Astrocyte of the spinal cord (primary cell): ENCODE measurements at places on chromosomes 5 and 9.

- no peak for DNase-seq
These were observed 52.7 kb downstream of the DENND4C start for GRCh38 chr9:19283072-19283710.

DNA sequence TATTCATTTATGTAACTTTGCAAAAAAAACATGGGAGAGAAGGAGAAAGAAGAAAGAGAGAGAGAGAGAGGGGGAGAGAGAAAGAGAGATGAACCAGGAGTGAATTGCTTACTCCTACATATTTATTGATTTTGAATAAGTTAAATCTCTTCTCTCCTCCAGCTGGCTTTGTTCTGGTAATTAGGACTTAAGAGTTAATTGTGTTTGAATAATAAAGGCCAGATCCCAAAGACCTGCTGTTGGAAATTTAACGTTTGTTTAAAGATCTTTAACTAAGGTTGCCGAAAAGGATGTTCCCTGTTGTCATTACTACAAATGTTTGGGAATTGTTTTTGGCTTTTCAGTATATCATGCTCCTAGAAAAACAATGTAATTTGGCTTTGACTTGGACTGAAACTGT lies 473.0 kb downstream of the TUSC1 start:
- no peak for DNase-seq

DNA sequence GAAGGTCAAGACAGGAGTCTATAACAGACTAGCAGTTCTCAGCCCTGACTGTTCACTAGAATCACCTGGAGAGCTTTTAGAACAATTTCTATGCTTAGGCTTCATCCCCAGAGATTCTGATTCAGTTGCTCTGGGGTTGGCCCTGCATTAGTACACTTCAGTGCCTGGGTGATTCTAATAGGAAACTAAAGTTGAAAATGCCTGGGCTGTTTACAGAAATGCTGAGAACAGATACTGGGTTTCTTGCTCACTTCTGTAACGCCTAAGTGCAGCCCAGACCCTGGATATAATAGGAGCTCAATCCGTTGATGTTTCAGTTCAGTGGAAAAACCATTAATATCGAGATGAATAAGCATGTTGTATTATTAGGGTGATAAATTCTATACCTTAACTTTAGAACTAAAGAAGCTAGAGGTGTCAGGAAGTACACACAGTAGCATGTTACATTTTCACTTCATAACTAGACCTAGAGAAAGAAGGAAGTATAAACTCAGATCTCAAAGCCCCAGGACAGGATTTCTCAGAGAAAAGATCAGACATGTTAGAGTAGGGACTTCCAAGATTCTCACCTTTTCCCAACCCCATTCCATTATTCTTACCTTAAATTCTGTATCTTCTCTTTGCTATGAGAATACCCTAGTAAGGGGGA lies 20.4 kb downstream of the HAVCR2 start:
- no peak for DNase-seq

GRCh38 chr5:170439223-170439943 lies 50.2 kb upstream of the KCNMB1 start:
- no peak for DNase-seq

- DNase-seq, result peak; percentile 40
These were observed 274.9 kb downstream of the EFNA5 start for GRCh38 chr5:107395632-107396350.

DNA sequence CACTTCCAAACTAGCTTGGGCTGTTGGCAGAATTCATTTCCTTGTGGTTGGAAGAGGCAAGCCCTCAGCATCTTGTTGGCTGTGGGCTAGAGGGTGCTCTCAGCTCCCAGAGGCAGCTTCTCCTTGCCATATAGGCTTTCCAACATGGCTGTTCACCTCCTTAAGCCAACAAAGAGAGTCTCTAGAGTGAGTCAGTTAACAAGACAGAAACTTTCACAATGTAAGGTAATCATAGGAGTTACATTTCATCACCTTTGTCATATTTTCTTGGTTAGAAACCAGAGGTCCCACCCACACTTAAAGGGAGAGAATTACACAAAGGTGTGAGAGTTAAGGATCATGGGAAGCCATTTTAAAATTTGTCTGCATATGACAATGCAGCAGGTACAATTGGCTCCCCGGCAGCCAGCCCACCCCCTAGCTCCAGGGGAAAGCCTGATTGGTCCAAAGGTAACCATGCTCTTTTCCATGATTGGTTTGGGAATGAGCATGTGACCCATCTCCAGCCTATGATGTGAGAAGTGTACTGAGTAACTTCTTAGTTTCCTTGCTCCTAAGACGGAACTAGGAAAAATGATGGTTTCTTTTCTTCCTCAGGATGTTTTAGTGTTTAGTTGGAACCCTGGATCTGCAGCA lies 109.8 kb upstream of the MSX2 start:
- DNase-seq, result no peak

DNA sequence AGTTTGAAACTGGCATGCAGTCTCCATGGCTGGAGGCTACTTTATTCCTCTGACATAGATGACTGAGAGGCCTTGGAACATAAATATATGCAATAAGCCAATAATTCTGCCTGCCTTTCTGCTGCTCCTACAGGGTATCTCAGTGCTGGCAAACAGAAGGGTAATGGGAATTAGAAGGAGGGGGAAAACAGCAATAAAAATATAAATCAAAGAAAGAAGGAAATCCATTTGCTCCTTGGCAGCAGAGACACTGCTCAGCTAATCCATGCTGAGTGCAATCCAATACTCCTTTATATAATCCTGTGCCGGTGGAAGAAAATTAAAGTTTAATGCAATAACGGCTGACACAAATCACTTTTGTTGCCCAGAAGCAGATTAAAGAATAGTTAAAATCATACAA lies 478.9 kb downstream of the SPATA31D1 start:
- no peak for DNase-seq

- DNase-seq, result no peak
These were observed 378.3 kb downstream of the KIAA0825 start for GRCh38 chr5:94240134-94240533.

GRCh38 chr5:17005107-17005828 lies 69.2 kb upstream of the MYO10 start:
- no peak for DNase-seq

GRCh38 chr9:136526625-136527066 lies 19.2 kb downstream of the NOTCH1 start:
- DNase-seq, result no peak

GRCh38 chr5:113663879-113664541 lies 150.5 kb downstream of the YTHDC2 start:
- DNase-seq, result peak; percentile 49

GRCh38 chr9:136175616-136176197 lies 29.2 kb downstream of the LHX3 start:
- DNase-seq, result no peak

DNA sequence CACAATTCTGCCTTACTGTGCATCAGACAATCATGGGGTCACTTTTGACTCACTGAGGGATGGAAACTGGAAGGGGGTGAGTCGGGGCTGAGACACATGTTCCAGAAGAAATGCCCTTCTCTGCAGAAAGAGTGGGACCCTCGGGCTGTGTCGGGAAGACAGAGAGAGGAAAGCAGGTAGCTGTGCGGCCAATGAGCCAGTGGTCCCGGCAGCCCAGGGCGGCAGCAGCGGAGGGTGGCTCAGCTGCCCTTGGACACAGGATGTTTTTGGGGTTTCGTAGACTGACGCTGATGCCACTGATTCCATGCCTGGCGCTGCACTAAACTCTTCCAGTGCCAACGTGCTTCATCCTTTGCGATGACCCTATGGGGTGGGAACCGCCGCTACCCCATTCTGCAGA lies 78.4 kb upstream of the PPP1R26 start:
- DNase-seq, result no peak

GRCh38 chr5:41112486-41113455 lies 41.6 kb upstream of the MROH2B start:
- DNase-seq, result no peak

DNA sequence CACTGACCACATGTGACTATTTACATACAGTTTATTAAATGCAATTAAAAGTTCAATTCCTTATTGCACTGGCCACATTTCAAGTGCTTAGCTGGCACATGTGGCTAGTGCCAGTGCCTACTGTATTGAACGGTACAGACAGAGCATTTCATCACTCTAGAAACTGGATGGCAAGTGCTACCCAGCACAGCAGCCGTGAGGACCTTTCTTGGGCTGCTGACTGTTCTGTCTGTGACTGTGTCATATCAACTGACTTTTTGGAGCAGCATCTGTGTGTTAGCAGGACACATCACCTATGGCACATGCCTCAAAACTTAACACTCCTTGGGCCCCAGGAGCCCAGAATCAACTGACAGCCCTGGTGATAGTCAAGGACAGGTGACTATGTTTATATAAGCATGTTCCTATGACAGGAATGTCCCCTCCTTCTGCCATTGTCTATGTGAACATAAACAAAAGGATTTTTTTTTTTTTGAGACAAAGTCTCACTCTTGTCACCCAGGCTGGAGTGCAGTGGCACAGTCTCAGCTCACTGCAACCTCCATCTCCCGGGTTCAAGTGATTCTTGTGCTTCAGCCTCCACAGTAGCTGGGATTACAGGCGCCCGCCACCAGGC lies 8.9 kb downstream of the IRF1 start:
- no peak for DNase-seq

DNA sequence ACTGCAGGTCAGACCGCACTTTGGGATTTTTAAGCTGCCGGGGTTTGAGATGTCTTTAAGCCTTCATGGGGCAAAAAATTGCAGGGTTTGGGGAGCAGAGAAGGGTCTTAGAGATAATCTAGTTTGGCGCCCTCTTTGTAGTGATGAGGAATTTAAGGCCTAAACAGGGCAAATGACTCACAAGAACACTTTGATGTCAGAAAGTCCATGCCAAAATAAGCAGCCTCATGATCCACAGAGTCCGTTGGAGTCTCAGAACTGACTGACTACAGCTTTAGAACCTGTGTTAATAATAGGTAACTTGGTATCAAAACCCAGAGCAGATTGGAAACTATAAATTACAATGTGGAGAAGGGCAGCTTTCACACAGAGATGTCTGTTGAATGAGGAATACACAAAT lies 35.9 kb upstream of the PTGS1 start:
- peak; percentile 22 for DNase-seq

GRCh38 chr5:133052317-133053175 lies 733 bp downstream of the HSPA4 start:
- peak; percentile 39 for DNase-seq
